ENCODE measurements at places on chromosomes 12 and 14.

- DNase-seq = peak; percentile 80
Observed at GRCh38 chr12:6946033-6946919, 2.5 kb downstream of the C12orf57 start.

DNA sequence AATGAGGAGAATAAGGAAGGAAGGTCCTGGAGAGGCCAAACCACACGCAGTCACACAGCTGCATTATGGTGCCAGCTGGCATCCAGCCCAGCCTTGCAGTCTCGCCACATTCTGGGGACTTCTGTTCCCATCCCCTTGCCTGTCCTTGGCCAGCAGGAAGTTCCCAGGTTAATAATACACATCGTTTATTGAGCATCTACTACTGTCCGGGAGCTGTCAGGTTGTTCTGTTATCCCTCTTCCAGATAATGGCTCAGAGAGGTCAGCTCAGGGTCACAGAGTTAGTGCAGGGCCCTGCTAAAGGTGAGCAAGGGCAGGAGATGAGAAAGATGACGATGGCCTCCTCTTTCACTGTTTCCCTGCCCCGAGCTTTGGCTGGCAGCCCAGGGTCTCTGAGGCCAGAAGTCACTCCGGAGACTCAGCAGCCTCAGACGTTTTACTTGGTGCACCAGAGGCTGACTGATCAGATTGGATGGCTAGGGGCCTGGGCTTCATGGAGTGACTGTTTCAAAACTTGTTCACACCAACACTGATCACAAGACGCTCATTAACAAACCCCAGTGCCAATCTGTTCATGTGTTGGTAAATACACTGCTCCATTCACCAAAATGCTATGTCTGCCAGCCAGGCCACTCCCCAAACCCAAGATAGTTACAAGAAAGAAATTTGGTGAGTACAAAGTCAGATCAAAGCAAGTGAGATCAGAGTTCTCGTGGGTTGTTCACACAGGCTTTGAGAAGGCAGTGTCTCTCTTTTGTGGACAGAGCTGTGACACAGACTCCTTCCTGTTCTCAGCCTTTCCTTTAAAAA is 79.2 kb downstream of the B4GALNT3 start:
- DNase-seq = no peak

DNA sequence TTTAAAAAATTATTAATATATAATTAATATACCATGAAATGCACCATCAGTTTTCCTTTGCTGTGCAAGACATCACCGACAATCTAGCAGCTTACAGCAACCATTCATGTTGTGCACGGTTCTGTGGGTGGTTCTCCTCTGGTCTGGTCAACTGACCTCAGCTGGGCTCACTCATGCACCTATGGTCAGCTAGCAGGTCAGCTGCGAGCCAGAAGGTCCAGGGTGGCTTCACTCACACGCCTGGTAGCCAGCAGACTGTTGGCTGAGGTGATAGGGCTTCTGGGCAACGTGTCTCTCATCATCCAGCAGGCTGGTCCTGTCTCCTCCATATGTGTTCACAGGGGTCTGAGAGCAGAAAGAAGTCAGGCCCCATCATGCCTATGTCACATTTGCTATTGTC is 210.4 kb downstream of the KIF26A start:
- no peak for DNase-seq

DNA sequence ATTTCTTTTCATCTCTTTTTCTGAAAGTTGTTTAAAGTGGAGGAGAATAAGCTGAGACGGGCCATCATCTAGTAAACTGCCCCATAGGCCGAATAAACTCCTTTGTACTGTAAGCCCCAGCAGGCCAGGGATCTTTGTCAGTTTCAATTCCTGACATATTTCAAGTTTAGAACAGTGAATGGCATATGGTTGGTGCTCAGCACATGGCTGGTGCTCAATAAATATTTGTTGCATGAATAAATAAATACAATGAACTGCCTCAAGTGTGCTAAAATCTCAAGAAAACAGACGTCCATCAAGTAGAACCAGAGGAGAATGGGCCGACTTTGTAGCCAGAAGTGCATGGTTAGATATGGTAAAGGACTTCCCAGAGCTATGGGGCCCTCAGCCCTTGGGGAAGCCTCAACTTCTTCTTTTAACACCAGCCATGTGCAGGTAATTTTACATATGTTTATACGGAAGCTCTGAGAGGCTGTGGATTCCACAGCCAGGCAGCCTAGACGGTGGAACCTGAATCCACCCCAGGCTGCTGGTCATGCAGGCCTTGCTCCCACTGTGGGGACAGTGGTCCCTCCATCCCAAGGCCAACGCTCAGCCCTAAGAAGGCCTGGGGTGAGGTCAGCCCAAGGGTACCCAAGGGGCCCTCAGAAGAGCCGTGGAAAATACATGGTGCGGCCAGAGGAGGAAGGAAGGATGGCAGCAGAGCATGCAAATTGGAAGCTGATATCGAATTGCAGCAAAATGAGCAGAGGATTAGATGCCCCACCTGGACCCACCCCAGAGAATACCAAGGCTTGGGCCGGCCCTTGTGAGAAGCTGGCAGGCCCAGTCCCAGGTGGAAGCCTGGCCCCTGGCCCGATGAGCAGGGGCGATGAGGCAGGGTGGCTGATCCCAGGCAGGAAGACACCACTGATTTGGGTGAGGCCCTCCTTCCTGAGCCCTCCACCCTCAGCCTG is 8.7 kb upstream of the AQP2 start:
- no peak for DNase-seq

DNA sequence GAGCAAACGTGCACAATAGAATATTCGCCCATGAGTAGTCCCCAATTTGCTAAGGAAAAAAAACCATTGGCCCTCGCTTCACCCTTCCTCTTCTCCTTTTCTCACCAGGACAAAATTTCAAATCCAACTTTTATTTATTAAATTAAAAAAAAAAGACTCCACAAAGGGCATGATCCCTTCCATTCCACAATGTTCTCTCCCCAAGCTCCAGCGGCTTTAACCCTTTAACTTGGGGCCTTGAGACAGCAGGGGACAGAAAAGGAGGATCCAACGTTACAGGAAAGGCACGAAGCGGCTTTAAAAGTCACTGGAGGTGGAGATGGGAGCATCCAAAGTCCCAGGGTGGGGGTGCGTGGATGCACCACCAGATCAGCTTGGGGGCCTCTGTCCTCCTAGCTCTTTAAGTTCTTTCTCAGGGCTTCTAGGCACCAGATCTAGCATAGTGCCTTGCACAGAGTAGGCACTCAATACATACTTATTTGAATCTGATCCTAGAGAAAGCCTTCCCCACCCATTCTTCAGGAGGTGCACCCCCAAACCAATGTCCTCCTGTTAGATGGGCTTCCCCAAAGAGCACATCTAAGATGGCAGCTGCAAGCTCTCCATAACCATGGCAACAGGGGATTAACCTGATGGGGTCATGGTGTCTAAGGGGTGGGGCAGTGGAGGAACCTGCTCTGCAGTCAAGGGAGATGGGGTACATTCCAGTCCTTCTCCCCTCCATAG is 5.2 kb upstream of the AAAS start:
- DNase-seq = peak; percentile 12

- DNase-seq = no peak
Observed at GRCh38 chr12:93904124-93904523, 226.9 kb downstream of the CRADD start.

DNA sequence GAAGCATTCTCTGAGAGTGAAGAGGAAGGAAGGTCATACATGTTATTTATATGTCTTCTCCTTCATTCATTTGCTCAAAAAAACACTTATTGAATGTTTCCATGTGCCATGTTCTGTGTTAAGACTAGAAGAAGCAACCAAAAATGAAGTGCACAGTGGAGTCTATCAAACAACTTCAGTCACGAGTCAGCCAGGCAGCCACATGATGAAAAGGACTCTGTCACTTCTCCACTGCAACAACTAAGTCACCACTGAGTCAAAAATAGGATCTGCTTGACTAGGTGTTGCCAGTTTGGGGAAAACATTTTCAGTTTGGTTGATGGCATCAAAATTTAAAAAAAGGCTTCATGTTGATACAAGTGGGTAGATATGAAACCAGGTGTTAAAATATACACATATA is 142.5 kb downstream of the PDE3A start:
- DNase-seq = no peak

GRCh38 chr12:96152164-96152563 is 42.0 kb upstream of the ELK3 start:
- no peak for DNase-seq

DNA sequence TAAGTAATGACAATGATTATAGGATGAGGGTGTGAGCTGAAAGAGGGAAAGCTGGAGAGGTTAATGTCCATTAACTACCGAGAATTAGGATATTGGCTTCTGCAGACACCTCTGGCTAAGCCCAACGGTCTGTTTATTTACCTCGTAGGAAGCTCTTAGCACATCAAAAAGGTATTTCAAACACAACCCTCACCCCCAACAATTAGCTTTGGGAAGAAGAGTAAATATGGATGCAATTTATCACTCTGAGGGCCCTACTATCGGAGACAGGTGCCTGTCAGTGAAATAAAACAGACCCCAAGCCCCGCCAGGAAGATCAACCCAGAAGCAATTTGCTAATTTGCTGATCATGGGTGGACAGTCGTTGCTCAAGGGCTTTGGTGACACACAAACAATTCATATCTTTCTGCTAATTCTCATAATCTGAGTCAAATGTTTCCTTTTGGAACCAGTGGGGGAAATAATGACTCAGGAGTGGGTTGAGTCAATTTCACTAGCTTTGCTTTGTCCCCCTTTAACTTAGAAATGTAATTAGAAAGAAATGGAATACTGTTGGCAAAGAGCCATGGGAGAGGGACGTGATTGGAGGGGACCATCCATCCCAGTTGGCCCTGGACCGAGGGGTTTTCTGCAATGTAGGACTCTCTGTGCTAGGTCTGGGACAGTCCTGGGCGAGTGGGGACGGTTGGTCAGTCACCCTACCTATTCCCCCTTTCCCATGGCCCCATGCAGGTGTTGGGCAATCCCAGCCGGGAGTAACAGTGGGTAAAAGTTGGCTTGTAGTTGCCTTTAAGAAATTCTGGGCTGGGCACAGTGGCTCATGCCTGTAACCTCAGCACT is 99.1 kb upstream of the MED13L start:
- DNase-seq = no peak

DNA sequence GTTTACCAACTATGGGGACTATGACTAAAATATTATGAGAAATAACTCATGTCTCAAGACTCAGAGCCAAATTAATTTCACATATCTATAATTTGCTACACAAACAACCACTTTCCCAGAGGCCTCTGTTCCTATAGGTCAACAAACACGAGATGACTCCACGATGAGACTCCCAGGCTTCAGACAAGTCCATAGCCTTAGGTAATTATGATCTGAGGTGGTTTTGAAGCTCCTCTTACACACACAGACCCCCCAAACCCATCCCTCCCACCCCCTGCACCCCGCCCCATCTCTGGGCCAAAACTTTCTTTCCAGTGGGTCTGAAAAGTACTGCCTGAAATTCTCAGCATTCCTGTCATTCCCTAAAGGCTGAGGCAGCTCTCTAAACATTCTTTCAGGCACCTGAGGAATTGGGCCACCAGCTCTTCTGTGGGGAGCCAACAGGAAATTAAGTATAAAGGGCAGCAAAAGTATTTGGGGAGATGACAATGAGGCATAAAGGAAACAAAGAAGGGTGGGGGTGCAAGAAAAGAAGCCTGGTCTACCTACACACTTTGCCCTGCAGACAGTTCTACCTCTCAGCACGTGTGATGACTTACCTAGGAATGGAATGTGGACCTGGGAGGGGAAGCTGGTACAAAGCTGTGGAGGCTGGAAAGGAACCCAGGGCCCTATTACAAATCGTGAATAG is 143.6 kb downstream of the PAWR start:
- DNase-seq = no peak

Measured in OCI-LY7 (cell line).